ENCODE measurements at places on chromosomes 11 and 22.

GRCh38 chr22:35582218-35582860, 34.8 kb downstream of the MB start:
- no peak for DNase-seq

DNA sequence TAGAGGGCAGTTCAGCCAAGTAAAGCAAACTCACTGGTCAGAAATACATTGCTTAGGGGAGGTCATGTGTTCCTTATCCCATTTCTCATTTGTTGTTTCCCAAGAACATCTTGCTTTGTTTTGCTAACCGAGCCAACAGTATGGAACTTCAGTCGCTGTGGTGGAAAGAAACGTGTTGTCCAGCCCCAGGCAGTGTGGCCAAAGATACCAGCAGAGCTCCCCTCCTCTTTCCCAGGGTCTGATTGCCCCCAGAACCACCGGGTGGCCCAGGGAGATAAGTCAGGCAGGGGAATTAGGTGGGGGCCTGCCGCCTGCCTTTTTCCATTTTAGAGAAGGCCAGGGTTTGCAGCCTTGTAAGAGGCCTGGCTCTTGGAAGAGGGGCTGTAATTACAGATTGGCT, 98.7 kb upstream of the CRYBB3 start:
- DNase-seq, result no peak

- no peak for DNase-seq
Observed at GRCh38 chr22:23227380-23227779, 47.1 kb downstream of the BCR start.

DNA sequence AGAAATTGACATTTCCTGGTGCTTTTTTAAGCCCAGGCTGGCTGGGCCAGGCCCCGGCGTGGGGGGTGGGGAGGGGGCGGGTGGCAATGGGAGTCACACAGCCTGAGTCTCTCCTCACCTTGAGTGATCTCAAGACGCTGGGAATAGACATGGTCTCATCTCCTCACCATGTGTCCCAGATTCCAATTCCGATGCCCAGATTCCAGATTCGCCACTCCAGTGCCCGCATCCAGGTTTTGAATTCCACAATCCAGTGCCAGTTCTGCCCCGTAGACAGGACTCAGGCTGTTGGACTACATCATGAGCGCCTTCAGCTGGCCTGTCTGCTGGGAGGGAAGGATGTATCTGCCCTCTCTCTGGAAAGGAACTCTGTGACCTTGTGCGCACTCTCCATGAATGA, 19.1 kb downstream of the KCNC1 start:
- no peak for DNase-seq

DNA sequence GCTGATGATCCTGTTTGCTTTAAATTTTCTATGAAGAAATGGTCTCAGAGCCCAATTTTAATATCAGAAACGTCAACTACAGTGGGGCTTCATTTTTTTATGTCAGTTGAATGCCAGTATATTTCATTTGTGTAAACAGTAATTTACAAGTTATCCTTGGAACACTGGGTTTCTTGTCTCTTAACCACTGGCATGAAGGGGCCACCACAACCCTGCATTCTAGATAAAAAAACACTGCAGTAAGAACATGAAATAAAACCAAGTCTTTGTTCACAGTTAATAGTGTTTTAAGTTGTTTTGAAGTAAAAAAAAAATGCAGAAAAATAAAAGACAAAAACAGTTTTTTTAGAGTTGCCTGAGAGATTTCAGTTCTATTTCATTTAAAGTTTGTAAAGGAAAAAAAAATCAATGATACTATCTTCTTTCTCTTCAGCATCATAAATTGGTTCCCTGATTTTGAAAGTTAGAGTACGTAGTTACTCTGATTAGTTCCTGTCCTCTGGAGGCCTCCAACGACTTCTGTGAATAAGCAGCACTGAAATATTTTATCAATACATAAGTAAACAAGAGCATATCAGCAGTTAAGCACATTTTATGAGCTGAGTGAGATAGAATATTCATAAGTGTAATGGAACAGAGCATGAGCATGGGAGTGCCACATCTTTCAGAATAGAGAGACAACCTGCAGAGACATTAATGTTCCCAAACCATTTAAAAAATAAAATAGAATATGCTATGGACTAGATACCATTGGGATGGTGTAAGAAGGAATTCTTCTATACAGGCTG, 7.8 kb upstream of the DDI1 start:
- DNase-seq, result no peak

- DNase-seq, result no peak
Observed at GRCh38 chr11:123139206-123139605, 55.8 kb downstream of the CLMP start.

GRCh38 chr11:14746857-14747395, 103.3 kb downstream of the PDE3B start:
- no peak for DNase-seq
